ENCODE measurements at places on chromosomes 1 and 21.

GRCh38 chr1:218273762-218274479 lies 11.2 kb upstream of the RRP15 start:
- DNase-seq = no peak

- DNase-seq = no peak
Observed at GRCh38 chr1:28883242-28883616, 31.1 kb upstream of the EPB41 start.

DNA sequence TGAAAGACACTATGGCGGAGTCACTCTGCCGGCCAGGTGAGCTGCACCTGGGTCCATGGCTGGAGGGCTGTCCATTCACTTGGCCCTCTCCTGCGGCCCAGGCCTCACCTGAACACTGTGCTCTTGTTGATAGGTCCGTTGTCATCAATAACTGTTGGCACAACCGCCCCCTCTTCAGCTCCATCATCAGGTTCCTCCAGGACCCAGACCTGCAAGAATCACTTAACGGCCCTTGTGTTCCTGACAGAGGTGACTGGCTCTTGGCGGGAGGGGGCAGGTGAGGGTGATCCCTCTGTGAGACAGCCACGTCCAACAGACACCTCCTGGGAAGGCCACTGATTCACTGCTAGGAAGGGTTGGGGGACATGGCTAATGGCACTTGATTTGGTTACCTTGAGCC lies 54.9 kb downstream of the INAVA start:
- DNase-seq = no peak

GRCh38 chr1:106960412-106960811 lies 96.1 kb upstream of the PRMT6 start:
- no peak for DNase-seq

DNA sequence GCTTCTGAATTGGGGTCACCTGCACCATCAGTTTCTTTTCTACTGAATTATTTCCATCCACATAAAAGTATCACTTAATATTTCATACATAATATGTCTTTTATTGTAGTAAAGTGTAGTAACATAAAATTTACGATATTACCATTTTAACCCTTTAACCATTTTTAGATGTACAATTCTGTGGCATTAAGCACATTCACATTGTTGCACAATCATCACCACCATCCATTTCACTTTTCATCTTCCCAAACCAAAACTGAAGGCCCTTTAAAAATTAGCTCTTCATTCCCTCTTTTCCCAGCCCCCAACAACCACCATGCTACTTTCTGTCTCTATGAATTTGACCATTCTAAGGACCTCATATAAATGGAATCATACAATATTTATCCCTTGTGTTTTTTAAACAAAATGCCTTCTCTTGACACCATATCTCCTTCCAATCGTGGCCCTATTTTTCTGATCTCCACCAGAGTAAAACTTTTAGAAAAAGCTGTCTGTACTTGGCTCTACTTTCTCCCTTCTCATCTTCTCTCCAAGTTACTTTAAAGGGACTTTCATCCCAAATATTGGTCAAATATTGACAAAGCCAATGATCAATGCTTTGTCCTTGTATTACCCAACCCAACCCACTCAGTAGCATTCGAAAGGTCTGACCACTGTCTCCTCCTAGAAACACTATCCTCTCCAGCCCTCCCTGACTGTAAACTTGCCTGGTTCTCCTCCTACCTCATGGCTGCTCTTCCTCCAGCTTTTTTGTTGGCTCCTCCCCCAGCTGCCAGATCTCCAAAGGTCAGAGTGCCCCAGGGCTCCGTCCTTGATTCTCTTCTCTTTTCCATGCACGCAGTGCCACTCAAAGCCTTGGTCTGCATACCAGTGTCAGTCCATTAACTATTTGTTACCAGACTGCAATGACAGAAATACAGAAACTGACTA lies 44.7 kb downstream of the SLC30A10 start:
- DNase-seq = no peak

GRCh38 chr1:20336105-20336605 lies 45.5 kb downstream of the VWA5B1 start:
- no peak for DNase-seq

- DNase-seq = no peak
Observed at GRCh38 chr1:85587841-85588240, 7.3 kb downstream of the CCN1 start.

DNA sequence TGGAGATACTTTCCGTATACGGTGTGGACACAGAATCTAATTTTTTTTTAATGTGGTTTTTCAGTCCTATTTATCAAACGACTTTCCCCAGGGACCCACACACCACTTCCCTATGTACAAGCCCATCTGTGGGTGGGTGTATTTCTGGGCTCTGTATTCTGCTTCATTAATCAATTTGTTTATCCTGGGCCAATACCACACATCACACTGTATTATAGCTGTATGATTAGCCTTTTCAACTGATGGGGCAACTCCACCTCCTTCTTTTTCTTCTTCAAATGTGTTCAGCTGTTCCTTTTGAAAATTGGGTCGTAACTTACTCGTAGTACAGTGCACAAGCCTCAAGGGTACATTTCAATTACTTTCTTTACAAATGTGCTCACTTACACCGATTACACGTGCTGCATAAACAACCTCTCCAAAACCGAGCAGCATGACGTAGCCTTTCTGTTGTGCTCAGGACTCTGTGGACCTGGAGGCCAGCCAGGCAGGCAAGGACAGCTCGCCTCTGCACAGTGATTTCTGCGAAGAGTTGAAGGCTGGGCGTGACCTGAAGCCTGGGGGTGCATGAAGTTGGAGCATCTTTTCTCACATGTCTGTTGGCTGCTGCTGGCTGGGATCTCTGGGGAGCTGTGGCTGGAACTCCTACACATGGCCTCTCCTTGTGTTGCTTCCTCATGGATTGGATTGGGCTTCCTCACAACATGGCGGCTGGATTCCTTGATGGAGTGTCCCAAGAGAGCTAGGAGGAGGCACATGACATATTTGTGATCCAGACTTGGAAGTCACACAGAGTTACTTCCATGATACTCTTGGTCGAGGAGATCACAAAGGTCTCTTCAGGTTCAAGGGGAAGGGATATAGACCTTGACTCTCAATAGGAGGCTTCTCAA lies 126.5 kb downstream of the CRYAA start:
- DNase-seq = no peak

DNA sequence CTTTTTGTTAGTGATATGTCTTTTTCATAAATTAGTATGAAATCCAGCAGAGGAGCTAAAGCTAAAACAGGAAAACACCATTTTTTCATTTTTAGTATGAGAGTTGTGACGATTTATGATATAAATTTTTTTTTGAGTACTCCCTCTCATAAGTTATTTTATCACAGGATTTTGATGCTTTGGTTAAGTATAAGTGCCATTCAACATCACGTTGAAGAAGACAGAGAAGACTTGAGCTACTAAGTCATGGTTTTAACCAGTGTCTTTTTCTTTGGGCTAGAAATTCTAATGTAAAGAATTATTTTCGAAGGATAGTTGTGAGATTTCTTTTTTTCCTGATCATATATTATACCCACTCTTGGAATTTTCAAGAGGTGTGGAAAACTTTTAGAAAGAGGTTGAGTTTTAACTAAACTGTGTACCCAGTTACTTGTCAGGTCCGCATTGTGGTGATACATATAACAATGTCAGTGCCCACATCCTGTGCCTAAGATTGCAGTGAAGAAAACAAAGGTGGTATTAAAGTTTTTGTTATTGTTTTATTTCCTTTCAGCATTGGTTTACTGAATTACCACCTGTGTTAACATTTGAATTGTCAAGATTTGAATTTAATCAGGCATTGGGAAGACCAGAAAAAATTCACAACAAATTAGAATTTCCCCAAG lies 93.8 kb downstream of the USP25 start:
- no peak for DNase-seq

- no peak for DNase-seq
Observed at GRCh38 chr1:201841265-201841912, 12.4 kb downstream of the IPO9 start.

- no peak for DNase-seq
Observed at GRCh38 chr1:145886390-145886789, 724 bp upstream of the ANKRD35 start.

GRCh38 chr1:31191281-31191680 lies 48.4 kb downstream of the NKAIN1 start:
- no peak for DNase-seq

DNA sequence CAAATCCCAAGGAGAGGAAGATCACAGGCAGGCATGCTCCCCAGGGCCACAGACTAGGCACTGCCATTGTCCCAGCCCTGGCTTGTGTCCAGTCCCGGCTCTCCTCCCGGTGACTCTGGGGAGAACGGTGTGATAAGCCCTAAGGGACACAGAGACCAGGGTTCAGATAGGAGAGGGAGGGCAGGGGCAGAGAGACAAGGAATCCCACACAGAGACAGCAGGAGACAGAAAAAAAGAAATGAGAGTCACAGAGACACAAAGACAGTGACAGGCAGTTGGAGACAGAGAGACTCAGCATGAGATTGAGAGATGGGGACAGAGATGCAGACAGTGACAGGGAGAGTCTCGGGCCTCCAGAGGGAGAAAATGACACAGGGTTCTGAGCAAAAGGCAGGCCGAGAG lies 361 bp downstream of the INSRR start:
- no peak for DNase-seq

DNA sequence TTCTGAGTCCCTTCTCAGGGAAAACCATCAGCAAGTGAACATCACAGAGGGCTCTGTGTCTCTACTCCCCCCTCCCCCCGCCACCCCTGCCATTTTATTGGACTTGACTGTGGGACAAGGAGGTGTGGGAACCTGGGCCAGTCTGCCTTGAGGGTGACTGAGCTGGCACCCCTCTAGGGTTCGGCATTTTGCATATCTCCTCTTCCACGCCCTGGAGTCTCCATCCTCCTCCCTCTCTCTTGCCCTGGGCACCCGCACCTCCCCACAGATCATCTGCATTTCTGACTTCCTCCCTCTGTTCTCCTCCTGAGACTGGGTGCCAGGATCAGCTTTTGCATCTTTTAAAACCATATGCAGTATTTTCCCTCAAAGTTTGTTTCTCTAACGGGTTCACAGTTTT lies 107.1 kb upstream of the ERRFI1 start:
- DNase-seq = peak; percentile 25

- no peak for DNase-seq
Observed at GRCh38 chr1:218507355-218508002, 162.3 kb downstream of the TGFB2 start.

GRCh38 chr1:78651241-78651640 lies 1.6 kb downstream of the IFI44 start:
- no peak for DNase-seq

DNA sequence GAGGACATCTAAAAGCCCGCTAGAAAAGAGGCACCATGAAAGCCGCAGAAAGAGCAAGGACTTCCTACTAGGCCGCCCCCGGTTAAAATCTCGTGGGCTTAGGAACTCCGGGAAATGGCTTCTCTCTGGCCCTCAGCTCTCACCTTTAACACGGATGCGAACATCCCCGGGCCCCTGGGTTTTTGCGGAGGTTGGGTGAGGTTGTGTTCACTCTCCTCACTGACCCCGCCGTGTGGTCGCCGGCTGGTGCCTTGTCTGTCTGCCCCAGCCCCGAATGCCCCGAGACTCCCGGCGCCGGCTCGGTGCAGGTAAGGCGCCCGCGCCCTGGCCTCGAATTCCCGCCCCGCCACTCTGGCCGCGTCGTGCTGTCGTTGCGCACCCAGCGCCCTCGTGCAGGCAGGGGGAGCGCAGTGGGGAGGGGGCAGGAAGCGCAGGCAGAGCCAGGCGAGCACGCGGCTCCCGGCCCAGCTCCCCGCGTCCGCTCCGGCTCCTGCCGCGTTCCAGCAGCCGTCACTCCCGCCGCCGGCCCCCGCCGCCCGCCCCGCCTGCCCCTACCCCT lies at the start of gene SHISAL2A:
Gene SHISAL2A, plus strand, starts transcription at position 437 of the 559 bp plus-strand sequence. CDS start 326 bp downstream, outside the sequence.
- DNase-seq = no peak

GRCh38 chr1:199932462-199932861 lies 95.0 kb upstream of the NR5A2 start:
- no peak for DNase-seq

DNA sequence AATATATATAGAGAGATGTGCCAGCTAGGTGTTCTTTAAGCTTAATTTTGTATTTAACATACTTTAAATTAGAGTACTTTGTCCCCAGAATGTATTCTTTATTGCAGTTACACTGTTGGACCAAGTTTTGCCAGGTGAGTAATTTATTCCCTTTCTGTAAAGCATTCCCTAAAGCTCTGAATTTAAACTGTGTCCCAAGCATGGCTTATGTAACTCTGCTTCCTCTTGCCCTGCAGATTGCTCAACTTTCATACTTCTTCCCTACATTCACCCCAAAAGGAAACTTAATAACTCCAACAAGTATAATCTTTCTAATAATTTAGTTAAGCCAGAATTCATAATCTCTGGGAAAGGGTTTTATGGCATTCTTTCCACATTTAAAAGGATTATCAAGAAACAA lies 5.6 kb downstream of the LYPLAL1 start:
- DNase-seq = no peak

GRCh38 chr1:39854738-39855137 lies 28.6 kb downstream of the TRIT1 start:
- no peak for DNase-seq

GRCh38 chr1:210900820-210901219 lies 233.1 kb downstream of the KCNH1 start:
- DNase-seq = no peak

GRCh38 chr1:21126324-21126723 lies 50.4 kb downstream of the EIF4G3 start:
- DNase-seq = no peak

DNA sequence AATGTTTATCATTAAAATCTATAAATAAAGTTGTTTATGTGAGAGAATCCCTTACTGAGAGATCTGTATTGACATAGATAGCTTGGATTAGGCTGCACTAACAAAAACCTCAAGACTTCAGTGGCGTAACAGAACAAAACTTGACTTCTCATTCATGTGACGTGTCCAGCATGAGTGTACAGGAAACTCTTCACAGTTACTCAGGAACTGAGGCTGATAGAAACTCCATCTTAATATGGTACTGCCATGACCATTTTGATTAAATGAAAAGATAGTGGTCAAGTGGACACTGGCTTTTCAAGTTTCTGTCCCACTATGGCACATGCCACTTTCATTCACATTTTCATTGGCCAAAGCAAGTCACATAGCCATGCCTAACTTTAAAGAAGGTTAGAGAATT lies 3.7 kb downstream of the ST3GAL3 start:
- peak; percentile 96 for DNase-seq

DNA sequence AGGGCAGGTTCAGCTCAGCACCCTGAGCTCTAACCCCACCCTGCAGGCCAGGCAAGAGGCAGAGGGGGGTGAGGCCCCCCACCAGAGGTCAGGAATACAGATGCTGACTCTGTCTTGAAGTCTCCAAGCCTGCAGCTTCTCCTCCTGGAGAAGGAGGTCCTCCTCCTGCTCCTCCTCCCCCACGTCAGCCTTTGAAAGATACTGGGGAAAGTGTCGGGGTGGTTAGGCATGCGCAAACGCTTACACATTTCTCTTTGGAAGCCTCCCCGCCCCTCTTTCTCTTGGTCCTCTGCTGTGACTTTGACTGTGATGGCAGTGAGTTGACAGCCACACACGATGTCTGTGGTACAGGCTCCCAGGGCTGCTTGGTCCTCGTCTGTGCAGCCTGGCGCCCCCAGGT lies 65.3 kb downstream of the SPSB1 start:
- no peak for DNase-seq

All from mesenchymal stem cell (in vitro differentiated cells and primary cell).